ENCODE measurements at places on chromosomes 11 and 22. TPM values are rescaled to one million over a fixed set of nuclear protein-coding genes. Genes with fewer than 3 reads are reported as not detected.

DNA sequence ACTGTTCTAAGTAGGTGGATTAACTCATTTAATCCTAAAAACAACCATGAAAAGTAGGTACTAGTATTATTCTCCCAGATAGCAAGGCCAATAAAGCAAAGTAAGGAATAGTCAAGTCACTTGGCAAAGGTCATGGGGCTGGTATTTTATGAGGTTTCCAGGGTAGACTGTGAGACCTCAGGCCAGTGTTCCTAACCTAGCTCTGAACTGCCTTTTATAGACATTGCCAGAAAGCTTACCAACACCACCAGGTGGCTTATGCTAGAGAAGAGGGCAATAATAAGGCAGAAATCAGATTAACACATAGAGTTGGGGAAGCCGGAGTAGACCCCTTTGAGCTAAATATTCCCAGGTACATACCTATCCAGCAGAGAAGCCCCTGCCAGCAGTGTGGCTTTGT, 490.9 kb upstream of the TENM4 start:
- no peaks in the 10 kb centered on the region for H3K36me3 ChIP-seq
- H3K27ac ChIP-seq, result no peak overlapping the region
- H3K4me3 ChIP-seq, result no peak overlapping the region

GRCh38 chr22:24355574-24355973, 71.8 kb upstream of the ADORA2A start:
- no peaks in the 10 kb centered on the region for H3K4me1 ChIP-seq
- H3K36me3 ChIP-seq, result peaks cover 92% of the 10 kb centered on the region
- peak overlapping the region; percentile 3 for H3K27ac ChIP-seq
- DNase-seq, result no peak

- no peak for DNase-seq
- peaks cover 27% of the 10 kb centered on the region for H3K4me1 ChIP-seq
- no peaks in the 10 kb centered on the region for H3K27me3 ChIP-seq
- peak overlapping the region; percentile 91 for H3K4me3 ChIP-seq
- H3K27ac ChIP-seq, result peak overlapping the region; percentile 92
Observed at GRCh38 chr22:50628543-50629134, 687 bp upstream of the ARSA start.

GRCh38 chr11:2585566-2586086, 114.2 kb downstream of the KCNQ1OT1 start:
- no peak overlapping the region for H3K4me3 ChIP-seq
- DNase-seq, result no peak
- no peaks in the 10 kb centered on the region for H3K4me1 ChIP-seq
- no peak overlapping the region for H3K27ac ChIP-seq
- H3K36me3 ChIP-seq, result peaks cover 32% of the 10 kb centered on the region

The UBQLNL gene
- not detected for polyA plus RNA-seq

The GDPD4 gene
- not detected for polyA plus RNA-seq

- no peaks in the 10 kb centered on the region for H3K27me3 ChIP-seq
- peaks cover 8% of the 10 kb centered on the region for H3K4me1 ChIP-seq
- H3K36me3 ChIP-seq, result peaks cover 91% of the 10 kb centered on the region
- no peak overlapping the region for H3K27ac ChIP-seq
- DNase-seq, result no peak
Observed at GRCh38 chr22:27851974-27852746, 50.6 kb upstream of the MN1 start.

The TRIM48 gene
- not detected for polyA plus RNA-seq
